CD4-positive, alpha-beta T cell treated with Interleukin-21 for 1 hour (primary cell): ENCODE measurements at places on chromosomes 3 and 15.

DNA sequence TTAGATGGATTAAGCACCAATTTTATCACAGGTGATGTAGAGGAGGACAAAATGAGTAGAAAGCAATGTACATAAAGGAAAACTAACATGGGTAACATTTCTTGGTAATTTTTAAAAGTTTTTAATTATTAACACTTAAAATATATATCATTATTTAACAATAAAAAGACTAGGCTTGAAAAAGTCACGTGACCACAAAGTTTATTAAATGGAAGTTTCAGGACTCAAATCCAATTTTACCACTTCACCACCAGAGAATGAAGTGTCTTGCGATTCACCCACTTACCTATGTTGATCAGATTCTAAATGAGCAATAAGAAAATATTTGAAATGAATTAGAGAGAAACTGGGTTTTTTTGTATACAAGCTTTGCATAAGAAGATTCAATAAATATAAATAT lies 721.3 kb downstream of the GBE1 start:
- DNase-seq = no peak

DNA sequence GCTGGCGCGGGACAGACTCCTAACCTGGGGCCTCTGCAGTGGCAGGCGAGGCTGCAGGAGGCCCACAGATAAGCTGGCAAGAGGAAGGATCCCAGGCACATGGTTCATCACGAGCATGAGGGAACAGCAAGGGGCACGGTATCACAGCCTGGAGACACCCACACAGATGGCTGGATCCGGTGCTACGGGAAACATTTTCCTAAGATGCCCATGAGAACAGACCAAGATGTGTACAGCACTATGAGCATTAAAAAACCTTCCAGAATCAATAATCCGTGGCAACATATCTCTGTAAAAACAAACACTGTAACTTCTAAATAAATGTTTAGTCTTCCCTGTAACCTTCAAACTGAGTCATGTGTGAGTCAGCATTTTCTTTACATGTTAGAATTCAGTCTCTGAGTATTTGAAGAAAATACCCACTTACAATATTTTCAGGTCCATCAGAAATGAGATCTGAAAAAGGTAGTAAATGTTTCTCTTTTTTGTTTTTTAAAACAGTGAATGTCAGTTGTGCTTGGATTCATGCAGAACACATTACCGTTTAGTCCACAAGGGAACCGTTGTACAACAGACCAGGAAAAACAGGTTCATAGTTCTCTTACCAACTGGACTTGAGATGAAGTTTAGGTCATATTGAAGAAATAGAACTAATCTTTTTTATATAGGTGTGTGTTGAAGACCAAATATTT lies 75.9 kb downstream of the BOC start:
- DNase-seq = no peak

DNA sequence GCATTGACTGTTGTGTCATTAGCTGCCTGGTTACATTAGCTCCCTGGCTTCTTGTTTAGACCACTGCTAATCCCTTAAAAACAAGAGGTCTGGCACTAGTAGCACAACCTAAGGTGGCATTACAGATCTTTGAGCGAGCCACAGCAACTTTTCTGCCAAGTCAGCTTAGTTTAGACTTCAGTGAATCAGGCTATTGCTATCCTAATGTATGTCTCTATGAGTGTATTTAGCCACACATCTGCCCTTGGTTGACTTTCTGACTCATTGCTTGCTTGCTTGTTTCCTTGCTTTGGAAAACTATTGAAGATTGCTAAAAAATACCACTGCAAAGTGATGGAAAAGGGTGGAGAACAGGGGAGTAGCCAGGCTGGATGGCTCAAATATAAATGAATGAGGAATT lies 50.2 kb downstream of the CHP1 start:
- DNase-seq = no peak

DNA sequence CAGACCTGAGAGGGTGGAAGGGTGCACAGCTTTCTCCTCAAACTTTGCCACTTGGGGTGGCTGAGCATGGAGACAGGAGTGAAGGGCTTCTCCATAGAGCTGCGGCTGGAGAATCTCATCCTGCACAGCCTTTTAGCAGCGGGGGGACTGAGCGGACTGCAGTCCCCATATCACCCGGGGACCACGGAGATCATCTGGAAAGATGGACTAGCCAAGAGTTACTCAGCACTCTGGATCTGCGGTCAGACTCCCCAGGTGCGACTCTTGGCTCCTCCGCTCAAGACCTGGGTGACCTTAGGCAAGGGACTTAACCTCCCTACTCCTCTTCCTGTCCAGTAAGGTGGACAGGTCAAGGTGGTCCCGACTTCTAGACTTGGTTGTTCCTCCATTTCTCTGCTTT lies 125.8 kb upstream of the MEF2A start:
- no peak for DNase-seq
